ENCODE measurements at places on chromosomes 2 and 18. TPM values are rescaled to one million over a fixed set of nuclear protein-coding genes. Genes with fewer than 3 reads are reported as not detected.
A peak's percentile ranks its signal among the peaks of the same experiment; 100 is the strongest.

DNA sequence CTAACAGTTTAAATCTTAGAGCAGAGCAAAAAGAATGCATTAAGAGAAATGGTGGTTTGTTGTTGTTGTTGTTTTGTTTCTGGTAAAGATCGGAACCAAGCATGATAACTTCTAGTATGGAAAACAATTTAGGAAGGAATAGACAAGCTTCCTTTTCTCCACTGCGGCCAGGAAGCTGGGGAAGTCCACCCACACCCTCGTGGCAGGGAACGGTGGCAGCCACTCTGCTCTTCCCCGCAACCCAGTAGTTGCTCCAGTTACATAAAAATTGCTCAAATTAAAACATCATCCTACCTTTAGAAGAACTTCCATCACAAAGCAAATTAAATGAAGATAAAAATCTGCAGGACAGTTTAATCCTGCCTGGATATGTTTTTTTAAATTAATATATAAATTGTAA is 113.0 kb downstream of the RBMS1 start:
- DNase-seq, result no peak

GRCh38 chr2:239299218-239299939 is 101.4 kb downstream of the HDAC4 start:
- peak; percentile 92 for DNase-seq

GRCh38 chr18:29560270-29560669 is 1383.3 kb upstream of the CDH2 start:
- no peak for DNase-seq

DNA sequence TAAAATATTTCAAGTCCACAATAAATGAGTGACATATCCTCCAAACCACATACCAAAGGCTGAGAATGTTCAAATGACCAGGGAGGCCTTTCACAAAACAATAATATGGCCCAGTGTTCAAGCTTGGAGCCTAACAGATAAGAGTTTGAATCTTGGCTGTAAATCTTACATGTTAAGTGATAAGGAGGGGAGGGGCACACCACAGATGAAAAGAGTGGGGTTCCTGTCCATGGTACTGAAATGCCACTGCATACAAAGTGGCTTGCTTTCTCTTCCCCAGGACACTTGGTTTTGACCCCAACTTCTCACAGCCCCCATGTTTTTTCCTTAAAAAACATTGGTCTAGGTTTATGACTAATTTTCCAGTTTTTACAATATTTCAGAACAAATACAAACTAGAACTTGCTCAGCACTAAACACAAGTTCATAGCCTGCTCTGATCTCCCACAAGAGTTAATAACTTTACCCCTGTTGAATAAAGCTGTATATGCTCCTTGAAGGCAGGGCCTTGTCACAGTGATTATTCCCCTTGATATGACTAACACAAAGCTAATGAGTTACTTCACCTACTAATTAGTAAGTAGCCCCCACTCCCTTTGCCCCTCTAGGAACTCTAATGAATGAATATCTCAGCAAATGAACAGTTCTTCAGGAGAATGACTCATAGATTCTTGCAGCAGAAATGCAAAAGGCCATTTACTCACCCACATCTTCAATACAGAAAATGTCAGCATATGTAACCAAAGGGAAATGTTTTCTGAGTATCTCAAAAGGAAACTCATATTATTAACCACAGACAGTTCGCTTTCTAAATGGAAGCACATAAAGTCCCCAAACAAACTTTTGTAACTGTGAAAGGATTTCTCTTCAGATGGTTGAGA is 142.2 kb downstream of the SATB2 start:
- DNase-seq, result peak; percentile 53

DNA sequence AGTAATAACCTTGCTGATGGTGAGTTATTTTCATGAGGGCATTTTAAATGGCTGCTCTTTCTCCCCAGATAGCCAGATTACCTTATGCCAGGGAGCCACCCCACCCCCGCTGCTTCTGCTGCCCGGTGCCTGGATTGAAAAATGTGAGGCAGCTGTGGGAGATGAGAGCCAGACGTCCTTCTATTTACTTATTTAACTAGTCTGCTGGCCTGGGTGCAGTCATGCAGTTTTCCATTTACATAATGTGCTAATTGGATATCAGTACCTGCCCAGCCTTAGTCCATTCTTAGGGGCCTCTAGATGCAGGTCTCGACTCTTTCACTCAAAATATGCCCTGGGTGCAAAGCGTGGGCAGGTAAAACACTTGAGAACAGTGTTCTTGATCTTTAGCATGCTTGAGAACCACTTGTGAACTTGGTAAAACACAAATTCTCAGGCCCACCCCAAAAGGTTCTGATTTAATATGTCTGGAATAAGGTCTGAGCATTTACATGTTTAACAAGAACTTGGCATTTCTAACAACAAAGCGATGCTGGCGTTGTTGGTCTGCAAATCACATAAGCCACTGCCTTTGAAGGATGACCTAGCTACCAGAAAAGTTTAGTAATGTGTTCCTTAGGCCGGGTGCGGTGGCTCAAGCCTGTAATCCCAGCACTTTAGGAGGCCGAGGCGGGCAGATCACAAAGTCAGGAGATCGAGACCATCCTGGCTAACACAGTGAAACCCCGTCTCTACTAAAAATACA is 154.3 kb downstream of the NRP2 start:
- no peak for DNase-seq

GRCh38 chr2:207987025-207987716 is 38.2 kb downstream of the PLEKHM3 start:
- DNase-seq, result no peak

- no peak for DNase-seq
Measured at GRCh38 chr2:43196768-43197587, 29.4 kb downstream of the ZFP36L2 start.

GRCh38 chr2:241224018-241224850 is 35.8 kb downstream of the ANO7 start:
- no peak for DNase-seq

DNA sequence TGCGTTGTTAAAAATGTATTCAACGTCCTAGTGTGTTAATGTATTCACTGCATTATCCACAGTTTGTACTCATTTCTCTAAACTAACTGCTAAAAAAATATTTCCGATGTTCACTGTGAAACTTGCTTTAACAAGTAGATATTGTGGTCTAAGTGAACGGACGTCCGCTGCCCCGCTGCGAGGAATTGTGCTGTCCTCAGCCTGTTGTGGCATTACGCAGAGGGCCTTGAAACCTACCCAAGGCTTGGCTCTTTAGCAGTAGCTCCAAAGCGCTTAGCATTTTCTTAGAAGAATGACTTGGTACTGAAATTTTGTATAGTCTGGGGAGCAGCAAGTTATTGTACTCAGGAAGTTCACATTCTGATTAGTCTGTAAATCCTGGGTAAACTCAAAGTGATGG is 136.5 kb upstream of the SP5 start:
- no peak for DNase-seq

- no peak for DNase-seq
Measured at GRCh38 chr2:47272905-47273758, 118.0 kb upstream of the STPG4 start.

DNA sequence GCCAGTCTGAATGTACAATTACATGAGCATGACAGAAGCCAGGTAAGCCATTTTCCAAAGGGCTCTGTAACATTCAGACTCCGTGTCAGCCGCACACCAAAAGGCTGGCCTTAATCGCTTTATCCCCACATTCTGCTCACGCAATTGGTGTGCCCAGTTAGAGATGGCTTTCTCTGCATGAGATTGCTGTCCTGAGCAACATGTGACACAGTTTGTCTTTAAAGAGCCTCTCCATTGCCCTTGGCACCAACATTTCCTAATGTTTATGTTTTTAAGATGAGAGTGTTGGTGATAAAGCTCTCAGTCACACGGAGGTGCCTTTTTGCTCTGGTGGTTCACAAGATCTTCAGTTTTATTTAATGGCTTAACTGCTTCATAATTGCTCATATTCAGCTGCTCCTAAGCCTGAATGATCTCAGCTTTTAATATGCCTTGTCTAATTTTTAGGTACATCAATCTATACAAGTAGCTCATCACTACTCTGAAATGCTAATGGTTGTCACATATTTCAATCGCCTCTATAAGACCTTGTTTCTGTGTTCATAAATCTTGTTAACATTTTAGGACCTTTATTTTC is 164.8 kb upstream of the ACVR2A start:
- no peak for DNase-seq

DNA sequence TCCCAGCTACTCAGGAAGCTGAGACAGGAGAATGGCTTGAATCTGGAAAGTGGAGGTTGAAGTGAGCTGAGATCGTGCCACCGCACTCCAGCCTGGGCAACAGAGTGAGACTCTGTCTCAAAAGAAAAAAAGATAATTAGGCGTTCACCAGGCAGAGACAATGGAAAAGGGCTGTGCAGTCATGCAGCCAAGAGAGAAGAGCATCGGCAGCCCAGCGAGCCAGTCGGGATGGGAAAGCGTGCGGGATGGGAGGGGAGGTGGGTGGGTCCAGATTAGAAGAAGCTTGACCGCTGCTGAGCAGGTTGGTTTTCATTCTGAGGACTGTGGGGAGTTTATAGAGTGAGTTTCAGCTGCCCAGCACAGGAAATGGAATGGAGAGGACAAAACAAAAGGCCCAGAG is 15.0 kb upstream of the CYS1 start:
- DNase-seq, result no peak

MDH1B gene
- 0.72 TPM for polyA plus RNA-seq

SLC23A3 gene
- polyA plus RNA-seq, result 11.1 TPM

FBXO15 gene
- polyA plus RNA-seq, result not detected

LYPD6B gene
- 11.1 TPM for polyA plus RNA-seq

FRZB gene
- 39.1 TPM for polyA plus RNA-seq
